ENCODE measurements at places on chromosomes 5 and 9.

- no peak for DNase-seq
These were observed 483.7 kb downstream of the RAB3C start for GRCh38 chr5:59066367-59067163.

- DNase-seq = no peak
These were observed 25.7 kb downstream of the LVRN start for GRCh38 chr5:115988002-115988401.

GRCh38 chr5:57659886-57660285 lies 177.3 kb upstream of the ACTBL2 start:
- no peak for DNase-seq

DNA sequence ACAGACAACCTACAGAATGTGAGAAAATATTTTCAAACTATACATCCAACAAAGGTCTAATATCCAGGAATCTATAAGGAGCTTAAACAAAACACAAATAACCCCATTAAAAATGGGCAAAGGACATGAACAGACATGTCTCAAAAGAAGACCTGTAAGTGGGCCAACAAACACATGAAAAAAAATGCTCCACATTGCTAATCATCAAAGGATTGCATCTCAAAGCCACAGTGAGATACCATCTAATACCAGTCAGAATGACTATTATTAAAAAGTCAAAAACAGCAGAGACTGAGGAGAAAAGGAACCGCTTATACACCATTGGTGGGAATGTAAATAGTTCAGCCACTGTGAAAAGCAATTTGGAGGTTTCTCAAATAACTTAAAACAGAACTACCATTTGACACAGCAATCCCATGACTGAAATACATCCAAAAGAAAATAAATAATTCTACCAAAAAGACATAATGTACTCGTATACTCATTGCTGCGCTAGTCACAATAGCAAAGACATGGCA lies 39.1 kb upstream of the C5orf63 start:
- DNase-seq = no peak

- no peak for DNase-seq
These were observed 368.3 kb downstream of the EFNA5 start for GRCh38 chr5:107302441-107302840.

Data from activated CD8-positive, alpha-beta memory T cell treated with anti-CD3 and anti-CD28 coated beads for 1 hour (primary cell).